Activated T-helper 2 cell treated with anti-CD3 and anti-CD28 coated beads, Interferon-gamma antibody, Interleukin-2, Interleukin-4, amounts not matched to agents 10 μg/mL and 5 μg/mL and 100 μg/mL, durations not matched to agents 14 hours and 24 hours and 36 hours (primary cell): ENCODE measurements at places on chromosomes 4 and X. TPM values are rescaled to one million over a fixed set of nuclear protein-coding genes. Genes with fewer than 3 reads are reported as not detected.

DNA sequence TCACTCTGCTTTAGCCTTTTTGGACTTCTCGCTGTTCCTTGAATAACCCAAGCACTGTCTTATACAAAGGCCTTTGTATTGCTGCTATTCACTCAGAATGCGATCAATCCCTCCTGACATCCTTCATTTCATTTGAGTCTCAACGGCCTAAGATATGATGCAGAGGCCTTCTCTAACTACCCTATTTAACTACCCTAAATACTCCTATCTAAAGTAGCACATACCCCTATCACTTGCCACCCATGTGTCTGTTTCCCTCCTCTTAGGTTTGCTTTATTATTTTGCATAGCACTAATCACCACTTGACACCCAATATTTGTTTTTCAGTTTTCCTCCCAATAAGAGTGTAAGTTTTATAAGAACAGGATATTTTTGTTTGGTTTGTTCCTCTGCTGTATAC lies 42.3 kb upstream of the ACSL4 start:
- H3K27ac ChIP-seq = no peak overlapping the region
- no peak overlapping the region for H3K4me3 ChIP-seq
- H3K4me1 ChIP-seq = peaks cover 8% of the 10 kb centered on the region
- no peaks in the 10 kb centered on the region for H3K36me3 ChIP-seq
- DNase-seq = no peak

DNA sequence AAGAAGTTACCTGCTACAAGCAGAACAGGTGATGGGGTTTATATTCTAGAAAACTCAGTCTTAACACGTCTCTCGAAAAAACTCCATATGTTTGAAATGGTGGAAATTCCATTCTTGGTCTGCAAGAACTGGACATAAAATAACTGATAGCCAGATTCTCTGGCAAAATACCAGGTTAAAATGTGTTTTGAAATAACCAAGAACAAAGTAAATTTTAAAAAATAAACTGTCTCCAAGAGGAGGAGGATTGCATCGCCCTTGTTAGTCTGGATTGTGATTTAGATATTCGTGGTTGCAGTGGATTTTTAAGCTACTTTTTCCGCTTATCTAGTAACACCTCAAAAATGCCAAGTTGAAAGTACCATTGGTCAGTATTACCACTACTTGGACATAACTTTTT lies 40.8 kb downstream of the CENPU start:
- H3K27me3 ChIP-seq = no peaks in the 10 kb centered on the region
- no peak overlapping the region for H3K4me3 ChIP-seq
- H3K36me3 ChIP-seq = peaks cover 63% of the 10 kb centered on the region
- H3K4me1 ChIP-seq = peaks cover 6% of the 10 kb centered on the region

DNA sequence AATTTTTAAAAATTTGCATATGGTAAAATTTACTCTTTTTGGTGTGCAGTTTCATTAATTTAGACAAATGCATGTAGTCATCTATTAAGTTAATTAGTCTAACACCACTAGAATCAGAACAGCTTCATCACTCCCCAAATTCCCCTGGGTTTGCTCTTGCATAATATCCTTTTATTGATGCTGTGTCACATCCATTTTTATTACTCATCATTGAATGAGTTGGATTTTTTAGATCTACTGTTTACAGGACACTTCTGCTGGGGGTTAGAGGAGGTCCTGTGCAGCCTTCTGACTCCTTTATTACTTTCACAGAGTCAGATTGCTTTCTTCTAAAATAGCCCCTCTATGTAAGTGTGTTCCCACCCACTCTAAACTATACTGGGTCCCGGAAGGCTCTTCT lies 65.9 kb downstream of the MTHFD2L start:
- H3K27ac ChIP-seq = no peak overlapping the region
- H3K36me3 ChIP-seq = no peaks in the 10 kb centered on the region
- H3K4me3 ChIP-seq = no peak overlapping the region
- peaks cover 3% of the 10 kb centered on the region for H3K4me1 ChIP-seq
- H3K27me3 ChIP-seq = no peaks in the 10 kb centered on the region

- H3K4me3 ChIP-seq = no peak overlapping the region
- H3K36me3 ChIP-seq = no peaks in the 10 kb centered on the region
- no peaks in the 10 kb centered on the region for H3K4me1 ChIP-seq
- H3K27me3 ChIP-seq = no peaks in the 10 kb centered on the region
- H3K27ac ChIP-seq = no peak overlapping the region
Observed at GRCh38 chr4:65296246-65296645, 374.0 kb downstream of the EPHA5 start.

DNA sequence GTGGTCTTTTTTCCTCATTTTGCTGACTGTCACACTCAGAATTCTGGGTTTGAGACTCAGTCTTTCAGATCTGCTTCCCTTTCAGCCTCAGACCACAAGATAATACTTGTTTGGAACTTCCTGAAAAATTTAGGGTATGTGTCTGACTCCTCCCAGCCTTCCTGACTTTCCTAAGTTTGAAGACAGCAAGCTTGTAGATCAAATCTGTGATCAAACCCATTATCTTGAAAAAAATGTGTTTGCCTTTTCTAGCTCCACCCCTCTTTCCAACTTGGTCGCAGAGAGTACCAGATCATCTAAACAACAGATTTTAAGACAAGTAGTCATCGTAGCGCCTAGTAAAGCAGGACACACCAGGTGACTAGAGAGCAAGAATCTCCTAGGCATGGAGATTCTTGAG lies 9.9 kb downstream of the BCAP31 start:
- no peaks in the 10 kb centered on the region for H3K4me1 ChIP-seq
- no peak overlapping the region for H3K27ac ChIP-seq
- no peak for DNase-seq
- peaks cover 44% of the 10 kb centered on the region for H3K36me3 ChIP-seq
- no peaks in the 10 kb centered on the region for H3K27me3 ChIP-seq

Gene GPR50
- not detected in 2 replicates for total RNA-seq

Gene SLITRK4
- total RNA-seq = not detected in 2 replicates
